Lower lobe of right lung (tissue), 2 donors: ENCODE measurements at places on chromosomes 13 and 19.

- peak; percentile 60 for DNase-seq
Observed at GRCh38 chr13:112619730-112620631, 32.0 kb upstream of the TUBGCP3 start.

GRCh38 chr13:30359991-30360390 is 52.6 kb upstream of the KATNAL1 start:
- DNase-seq: no peak

DNA sequence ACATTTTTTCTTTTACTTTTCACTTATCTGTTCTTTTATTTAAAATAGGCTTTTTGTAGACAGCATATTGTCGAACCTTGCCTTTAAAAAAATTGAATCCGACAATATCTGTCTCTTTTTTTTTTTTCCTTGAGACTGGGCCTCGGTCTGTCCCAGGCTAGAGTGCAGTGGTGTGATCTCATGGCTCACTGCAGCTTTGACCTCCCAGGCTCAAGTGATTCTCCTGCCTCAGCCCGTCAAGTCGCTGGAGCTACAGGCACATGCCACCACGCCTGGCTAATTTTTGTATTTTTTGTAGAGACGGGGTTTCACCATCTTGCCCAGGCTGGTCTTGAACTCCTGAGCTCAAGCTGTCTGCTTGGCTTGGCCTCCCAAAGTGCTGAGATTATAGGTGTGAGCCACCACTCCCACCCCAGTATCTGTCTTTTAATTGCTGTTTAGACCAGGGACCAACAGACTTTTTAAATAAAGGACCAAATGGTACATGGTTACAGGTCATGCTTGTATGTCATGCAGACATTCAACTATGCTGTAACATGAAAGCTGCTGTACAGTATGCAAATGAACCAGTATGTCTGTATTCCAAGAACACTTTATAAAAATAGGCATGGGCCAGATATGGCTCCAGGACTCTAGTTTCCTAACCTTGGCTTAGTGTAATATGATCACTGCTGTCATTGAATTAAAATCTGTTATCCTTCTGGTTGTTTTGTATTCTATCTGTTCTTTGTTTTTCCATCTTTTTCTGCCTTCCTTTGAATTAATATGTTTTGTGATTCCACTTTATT is 80.3 kb downstream of the GJA3 start:
- DNase-seq: no peak

DNA sequence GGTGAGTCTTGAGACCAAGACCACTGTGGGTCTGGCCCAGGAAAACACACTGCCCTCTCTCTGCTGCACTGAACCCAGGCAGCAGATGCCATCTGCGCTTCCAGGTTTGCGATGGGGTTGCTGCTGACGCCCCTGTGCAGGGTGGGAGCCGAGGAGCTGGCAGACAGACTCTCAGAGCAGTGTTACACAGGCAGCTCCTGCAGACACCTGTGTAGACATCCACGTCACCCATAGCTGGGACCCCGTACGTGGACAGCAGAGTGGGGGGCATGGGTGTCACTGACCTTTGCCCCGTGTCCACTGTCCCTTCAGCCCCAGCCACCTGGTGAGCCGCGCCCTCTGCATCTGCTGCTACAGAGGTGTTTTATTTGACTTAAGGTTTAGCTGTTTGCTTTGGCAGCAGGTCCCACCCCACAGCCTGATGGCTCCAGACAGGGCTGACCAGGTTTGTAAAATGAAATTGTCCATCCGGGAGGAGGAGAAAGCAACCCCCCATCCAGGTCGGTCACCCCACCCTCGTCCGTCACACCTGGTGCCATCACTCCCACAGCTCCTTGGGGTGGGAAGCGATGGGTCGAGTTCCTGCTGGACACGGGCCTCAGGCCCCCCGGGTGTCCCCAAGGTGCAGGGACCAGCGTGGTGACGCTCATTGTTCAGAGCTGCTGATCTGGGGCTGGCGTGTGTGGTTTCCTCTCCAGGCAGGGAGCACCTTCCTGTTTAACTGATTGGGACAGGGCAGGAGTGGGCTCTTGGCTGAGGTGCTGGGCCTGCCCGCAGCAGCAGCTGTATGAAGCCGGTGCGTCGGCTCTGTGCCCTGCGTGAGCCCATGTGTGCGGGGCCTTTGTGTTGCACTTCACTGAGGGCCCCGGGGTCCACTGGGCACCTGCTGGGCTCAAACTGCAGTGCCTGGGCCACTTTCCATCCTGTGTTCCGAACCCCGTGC is 28.4 kb downstream of the MCF2L start:
- DNase-seq: no peak

GRCh38 chr19:51469162-51469561 is 9.2 kb upstream of the CEACAM18 start:
- DNase-seq: no peak

DNA sequence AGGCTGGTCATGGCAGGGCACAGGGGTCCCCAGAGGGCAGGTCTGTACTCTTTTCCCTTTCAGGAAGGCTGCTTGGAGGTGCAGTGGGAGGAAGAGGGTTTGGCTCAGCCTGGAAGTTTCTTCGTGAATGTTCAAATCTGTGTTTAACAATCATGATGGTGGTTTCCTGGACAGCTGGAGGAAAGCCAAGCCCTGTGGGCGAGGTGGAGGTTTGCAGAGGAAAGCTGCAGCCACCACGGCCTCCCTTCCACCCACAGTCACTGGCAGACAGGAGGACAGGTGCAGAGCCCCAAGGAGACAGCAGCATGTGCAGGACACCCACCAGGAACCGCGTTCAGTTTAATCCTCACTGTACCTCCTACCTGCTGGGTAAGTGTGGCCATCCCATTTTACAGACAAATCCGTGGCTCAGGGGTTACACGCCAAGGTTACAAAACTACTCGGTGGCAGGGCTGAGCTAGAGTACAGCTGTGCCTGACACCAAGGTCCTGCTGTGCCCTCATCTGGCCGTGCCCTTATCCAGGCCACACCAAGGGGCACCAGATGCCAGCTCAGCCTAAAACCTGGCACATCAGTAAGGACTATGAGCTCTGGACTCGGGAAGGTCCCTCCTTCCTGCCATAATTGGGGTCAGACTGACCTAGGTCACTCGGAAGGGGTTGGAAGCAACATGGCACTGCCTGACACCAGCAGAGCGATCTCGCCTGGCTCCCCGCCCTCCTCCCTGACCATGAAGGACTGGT is 34.1 kb downstream of the SUGP2 start:
- DNase-seq: no peak

DNA sequence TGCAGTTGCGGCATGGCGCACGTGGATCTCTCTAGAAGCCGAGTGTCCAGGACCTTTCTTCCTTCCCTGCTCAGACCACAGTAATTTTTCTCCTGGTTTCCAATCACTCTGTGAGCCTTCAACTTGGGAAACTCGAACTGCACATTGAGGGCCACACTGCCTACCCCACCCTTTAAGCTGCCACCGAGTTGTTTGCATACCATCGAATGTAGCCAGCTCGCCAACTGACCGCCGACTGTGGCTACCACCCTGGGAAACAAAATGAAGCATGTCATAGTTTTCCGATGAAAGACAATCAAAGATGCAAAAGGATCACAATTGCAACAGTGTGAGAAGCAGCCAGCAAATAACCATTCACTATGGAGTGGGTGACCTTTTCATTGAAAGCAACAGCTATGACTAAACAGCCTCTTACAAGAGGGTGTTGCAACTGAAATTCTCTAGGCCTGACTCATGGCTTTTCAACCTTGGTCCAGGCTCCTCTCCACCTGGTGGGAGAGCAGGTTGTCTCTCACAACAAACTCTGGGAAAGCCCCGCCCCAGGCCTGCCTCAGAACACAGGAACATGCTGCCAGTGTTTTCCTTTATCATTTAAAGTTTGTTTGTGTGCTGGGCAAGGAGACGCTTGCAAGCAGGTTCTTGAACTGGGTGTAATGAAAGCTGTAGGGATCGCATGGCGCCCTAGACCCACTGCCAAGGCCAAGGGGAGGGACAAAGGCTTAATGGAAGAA is 141.7 kb upstream of the SERP2 start:
- DNase-seq: peak; percentile 87

- DNase-seq: no peak
Observed at GRCh38 chr19:19171821-19172532, 1.9 kb upstream of the MEF2B start.

- DNase-seq: no peak
Observed at GRCh38 chr19:22945560-22945959, 57.4 kb downstream of the ZNF728 start.

DNA sequence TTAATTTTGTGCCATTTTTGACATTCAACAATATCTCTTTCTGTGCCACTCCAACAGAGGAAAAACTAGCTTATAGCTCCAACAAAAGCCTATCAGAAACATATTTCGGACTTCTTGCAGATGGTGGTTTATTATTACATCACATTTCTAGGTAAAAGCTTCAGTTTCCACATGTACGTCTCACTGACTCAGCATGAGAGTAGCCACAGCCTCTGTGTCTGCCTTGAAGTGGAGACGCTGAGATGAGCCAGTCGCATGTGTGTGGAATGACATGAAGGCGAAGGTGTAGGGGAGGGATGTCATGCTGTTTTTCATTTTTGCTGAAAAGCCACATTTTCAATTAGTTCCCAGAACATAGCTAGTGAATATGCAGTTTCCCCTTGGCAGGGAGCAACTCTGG is 598.6 kb downstream of the EFNB2 start:
- DNase-seq: no peak

GRCh38 chr13:98236197-98236596 is 59.1 kb upstream of the RNF113B start:
- DNase-seq: no peak

DNA sequence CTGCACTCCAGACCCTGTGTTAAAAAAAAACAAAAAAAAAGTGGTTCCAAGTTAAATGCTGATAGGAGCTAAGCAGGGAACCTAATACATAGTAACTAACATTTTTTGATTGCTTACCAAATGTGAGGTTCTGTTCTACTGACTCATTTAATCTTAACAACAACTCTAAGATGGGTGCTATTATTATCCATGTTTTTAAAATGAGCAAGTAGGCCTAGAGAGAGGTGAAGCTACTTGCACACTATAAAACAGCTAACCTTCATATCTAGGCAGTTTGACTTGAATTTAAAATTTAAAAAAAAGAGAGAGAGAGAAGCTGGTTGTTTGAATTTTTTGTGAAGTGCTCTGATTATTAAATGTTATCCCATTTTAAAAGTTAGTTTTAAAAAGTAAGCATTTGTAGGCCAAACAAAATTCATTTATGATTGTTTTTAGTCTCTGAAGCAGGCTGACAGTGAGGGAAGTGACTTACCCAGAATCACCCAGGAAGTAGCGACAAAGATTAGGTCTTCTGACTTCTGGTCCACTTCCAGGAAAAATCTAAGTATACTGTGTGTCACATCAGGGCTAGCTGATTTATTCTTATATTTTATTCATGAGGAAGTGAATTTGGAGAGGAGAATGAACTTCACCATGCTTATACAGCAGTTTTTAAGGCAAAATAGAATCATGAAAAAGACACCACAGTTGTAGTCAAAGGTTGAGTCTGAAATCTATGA is 2.4 kb downstream of the SIGLECL1 start:
- DNase-seq: no peak

- DNase-seq: no peak
Observed at GRCh38 chr19:8700956-8701355, 2.4 kb upstream of the ACTL9 start.

GRCh38 chr13:81197966-81198365 is 857.0 kb upstream of the SPRY2 start:
- no peak for DNase-seq

DNA sequence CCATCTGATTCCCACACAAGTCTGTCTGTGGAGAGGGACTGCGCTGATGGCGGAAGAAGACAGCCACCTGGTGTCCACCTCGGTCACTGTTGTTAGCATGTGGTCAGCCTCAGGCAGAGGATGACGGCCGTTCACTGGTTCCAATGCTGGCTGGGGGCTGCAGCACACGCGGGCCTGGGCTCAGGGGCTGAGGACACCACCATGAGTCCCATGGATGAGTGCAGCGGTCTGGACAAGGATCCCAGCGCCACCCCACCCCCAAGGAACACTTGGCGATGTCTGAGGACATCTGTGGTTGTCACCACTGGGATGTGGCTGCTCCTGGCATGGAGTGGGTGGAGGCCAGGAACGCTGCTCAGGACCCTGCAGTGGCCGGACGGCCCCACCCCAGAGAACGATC is 10.9 kb downstream of the DPP9 start:
- DNase-seq: no peak

GRCh38 chr13:52827839-52828238 is 20.6 kb downstream of the PCDH8 start:
- DNase-seq: no peak

GRCh38 chr13:100707818-100708740 is 33.5 kb upstream of the TMTC4 start:
- no peak for DNase-seq

DNA sequence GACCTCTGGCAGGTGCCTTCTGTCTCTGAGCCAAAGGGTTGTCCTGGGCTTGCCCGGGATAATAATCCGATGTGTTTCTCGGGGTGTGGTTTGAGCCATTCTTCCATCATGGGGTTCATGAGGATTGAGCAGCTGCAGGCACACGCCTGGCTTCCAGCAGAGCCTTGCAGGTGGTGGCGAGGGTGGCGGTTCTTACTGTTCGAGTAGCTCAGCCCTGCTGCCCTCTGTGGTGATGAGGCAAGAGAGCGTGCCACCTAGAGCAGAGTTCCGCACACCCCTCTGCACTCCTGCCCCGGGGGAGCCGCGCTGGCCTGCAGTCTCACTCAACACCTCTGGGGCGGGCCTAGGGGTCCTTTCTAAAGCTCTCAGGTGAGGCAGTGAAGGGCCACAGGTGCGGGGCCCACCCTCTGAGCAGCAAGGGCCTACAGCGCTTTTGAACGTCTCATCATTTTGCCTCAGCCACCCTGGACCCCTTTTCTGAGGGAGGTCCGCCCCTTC is 3.8 kb downstream of the SCN1B start:
- no peak for DNase-seq

- no peak for DNase-seq
Observed at GRCh38 chr19:40035996-40036395, 20.0 kb downstream of the ZNF780B start.

GRCh38 chr13:112531263-112531794 is 56.6 kb downstream of the TUBGCP3 start:
- DNase-seq: no peak

DNA sequence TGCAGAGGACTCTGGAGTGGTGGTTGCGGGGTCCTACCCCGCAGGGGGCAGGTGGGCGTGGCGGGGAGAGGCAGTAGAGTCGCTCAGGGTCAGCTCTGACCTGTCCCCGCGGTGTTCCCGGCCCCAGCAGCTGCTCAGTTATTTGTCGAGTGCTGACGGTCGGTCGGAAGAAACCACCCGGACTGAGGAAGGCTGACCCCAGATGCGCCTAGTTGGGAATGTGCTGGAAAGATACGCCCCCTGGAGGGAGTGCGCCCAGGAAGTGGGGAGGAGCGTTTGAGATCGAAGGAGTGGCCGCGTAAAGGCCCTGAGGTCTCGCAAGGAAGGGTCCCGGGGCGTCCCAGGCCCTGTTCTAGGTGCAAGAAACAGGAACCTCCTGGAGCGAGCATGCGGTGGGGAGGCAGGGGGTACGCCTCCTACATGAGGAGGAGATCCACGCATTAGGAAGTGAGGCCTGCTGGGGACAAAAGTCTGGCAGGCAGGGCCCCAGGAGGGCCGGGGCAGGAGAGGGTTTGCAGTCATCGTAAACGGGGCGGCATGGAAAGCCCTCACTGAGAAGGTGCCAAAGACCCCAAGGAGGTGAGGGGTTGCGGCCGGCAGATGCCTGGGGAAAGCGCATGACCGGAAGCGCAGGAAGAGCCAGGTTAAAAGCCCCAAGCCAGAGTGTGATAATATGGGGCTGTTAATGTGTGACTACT is 9.2 kb downstream of the CCDC8 start:
- DNase-seq: peak; percentile 59
